Activated CD8-positive, alpha-beta memory T cell treated with anti-CD3 and anti-CD28 coated beads, Interleukin-2, amount 10 ng/mL, durations not matched to agents 7 days and 5 days (primary cell): ENCODE measurements at places on chromosomes 3 and 15. TPM values are rescaled to one million over a fixed set of nuclear protein-coding genes. Genes with fewer than 3 reads are reported as not detected.

CCR3 gene
- 1.4 TPM for total RNA-seq

MRAS gene
- total RNA-seq, result not detected

C3orf49 gene
- total RNA-seq, result not detected

COL6A6 gene
- total RNA-seq, result not detected

OTOL1 gene
- not detected for total RNA-seq

UROC1 gene
- not detected for total RNA-seq

UCN2 gene
- total RNA-seq, result not detected

TUSC7 gene
- not detected for total RNA-seq

PLCH1 gene
- total RNA-seq, result 0.26 TPM

FANCD2OS gene
- not detected for total RNA-seq

SPINK8 gene
- not detected for total RNA-seq

ZNF445 gene
- 24.0 TPM for total RNA-seq

DPPA4 gene
- total RNA-seq, result not detected

GOLGA8S gene
- total RNA-seq, result 0.73 TPM

ACSBG1 gene
- total RNA-seq, result 0.28 TPM

HTR3E gene
- total RNA-seq, result not detected

PTPRG gene
- 0.21 TPM for total RNA-seq

LIPC gene
- 9.0 TPM for total RNA-seq

SLC12A1 gene
- not detected for total RNA-seq

NME9 gene
- not detected for total RNA-seq

SLC9C1 gene
- 0.28 TPM for total RNA-seq

ZNF660 gene
- total RNA-seq, result 0.18 TPM

SOX2 gene
- not detected for total RNA-seq

CHMP2B gene
- 26.3 TPM for total RNA-seq

HRH1 gene
- total RNA-seq, result 0.16 TPM

FBXO40 gene
- total RNA-seq, result not detected

NPAP1 gene
- not detected for total RNA-seq

TPRG1 gene
- 9.7 TPM for total RNA-seq

ZNF80 gene
- 4.5 TPM for total RNA-seq

CPEB1 gene
- not detected for total RNA-seq

CLDN18 gene
- total RNA-seq, result not detected

OXTR gene
- total RNA-seq, result 1.4 TPM

NAALADL2 gene
- total RNA-seq, result not detected

ACAN gene
- not detected for total RNA-seq

NOX5 gene
- 0.06 TPM for total RNA-seq

VPS8 gene
- 71.7 TPM for total RNA-seq

DLL4 gene
- total RNA-seq, result 0.12 TPM

ZBTB47 gene
- total RNA-seq, result 0.56 TPM

IP6K2 gene
- total RNA-seq, result 65.3 TPM

ADCY5 gene
- total RNA-seq, result not detected

HYAL1 gene
- total RNA-seq, result 0.15 TPM

SELENOS gene
- total RNA-seq, result 49.0 TPM
